Stimulated activated CD8-positive, alpha-beta memory T cell treated with anti-CD3 and anti-CD28 coated beads, Interleukin-4, amount 100 ng/mL, for 1 hour (primary cell): ENCODE measurements at places on chromosomes 12 and 14.

- DNase-seq: no peak
Measured at GRCh38 chr12:32273063-32273522, 126.3 kb upstream of the FGD4 start.

DNA sequence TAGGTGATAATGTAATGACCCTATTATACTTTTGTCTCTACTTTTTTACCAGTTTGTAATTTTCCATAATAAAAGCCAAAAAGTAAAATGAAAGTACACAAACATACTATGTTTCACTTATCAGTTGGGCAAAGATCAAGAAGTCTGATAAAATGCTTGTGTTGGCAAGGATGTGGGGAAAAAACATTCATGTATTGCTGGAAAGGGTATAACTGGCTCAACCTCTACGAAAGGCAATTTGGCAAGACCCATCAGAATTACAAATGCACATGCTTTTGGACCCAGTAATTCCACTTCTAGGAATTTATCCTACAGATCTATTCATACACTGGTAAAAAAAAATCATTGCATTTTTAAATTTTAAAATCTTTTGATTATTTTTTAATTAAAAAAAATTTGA lies 68.0 kb downstream of the SPTB start:
- DNase-seq: no peak

DNA sequence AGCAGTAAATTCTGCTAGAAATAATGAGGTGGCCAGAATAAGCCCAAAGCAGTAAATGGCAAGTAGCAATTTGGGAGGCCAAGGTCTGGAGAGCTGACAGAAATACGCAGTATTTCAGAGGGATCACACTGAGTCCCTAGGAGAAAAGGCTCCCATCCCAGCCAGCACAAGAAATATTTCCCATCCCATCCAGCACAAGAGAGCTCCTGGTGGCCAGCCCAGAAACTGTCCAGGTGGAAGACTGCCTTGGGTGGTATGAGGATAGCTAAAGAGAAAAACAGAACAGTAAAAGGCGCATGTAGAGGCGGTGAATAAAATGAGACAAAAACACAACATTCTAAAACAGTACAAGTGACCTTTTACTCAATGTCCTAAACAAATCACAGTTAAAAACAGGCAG lies 120.7 kb downstream of the HECTD4 start:
- no peak for DNase-seq

- DNase-seq: no peak
Measured at GRCh38 chr12:77723308-77723707, 107.4 kb upstream of the NAV3 start.

DNA sequence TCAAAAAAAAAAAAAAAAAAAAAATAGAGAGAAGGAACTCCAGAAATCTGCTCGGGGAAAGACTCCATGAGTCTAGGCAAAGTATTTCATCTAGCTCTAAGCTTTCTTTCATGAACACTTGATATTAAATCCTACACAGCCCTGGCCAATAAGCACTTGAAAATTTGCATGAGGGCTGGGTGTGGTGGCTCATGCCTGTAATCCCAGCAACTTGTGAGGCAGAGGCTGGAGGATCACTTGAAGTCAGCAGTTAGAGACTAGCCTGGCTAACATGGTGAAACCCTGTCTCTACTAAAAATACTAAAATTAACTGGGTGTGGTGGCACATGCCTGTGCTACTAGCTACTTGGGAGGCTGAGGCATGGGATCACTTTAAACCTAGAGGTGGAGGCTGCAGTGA lies 13.1 kb upstream of the METAP2 start:
- DNase-seq: no peak

DNA sequence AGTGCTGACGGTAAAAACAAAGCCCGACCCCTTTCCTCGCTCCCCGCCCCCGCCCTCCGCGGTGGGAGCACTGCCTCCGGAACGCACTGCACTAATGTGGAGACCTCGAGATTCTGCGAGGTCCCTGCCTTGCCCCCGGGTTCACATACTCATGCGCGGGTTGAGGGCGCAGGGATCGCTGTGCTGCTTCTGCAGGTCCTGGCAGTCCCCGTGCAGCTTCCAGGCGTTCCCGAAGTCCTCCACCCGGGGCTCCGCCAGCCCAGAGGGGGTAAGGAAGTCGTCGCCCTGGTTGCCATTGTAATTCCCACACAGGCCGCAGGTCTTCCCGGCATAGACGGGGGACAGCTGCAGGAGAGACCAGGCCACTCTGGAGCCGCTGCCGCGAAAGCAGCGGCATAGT lies 66.8 kb downstream of the VWF start:
- no peak for DNase-seq

GRCh38 chr14:54747616-54748015 lies 155.0 kb downstream of the GCH1 start:
- no peak for DNase-seq

- DNase-seq: no peak
Measured at GRCh38 chr12:111201036-111201435, 167.9 kb downstream of the PHETA1 start.

DNA sequence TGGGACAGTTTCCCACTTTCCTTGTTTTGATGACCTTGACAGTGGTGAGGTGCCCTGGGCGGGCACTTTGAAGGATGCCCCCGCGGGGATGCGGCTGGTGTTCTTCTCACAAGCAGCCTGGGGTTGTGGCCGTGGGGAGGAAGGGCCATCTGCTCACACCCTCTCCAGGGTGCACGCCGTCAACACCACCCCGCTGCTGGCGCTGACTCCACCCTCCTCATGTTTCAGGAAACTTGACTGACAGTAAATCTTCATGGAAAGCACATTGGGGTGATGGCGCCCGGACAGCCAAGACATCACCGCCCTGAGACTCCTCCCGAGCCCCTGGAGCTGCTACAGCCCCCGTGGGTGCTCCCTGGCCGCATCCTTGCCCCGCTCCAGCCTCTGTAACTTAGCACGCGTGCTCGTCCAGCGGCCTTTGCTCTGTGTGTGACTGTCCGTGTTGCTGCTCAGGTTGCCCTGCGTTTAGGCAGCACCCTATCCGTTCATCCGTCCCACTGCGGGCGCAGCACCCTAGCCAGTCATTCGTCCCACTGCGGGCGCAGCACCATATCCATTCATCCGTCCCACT lies 150.2 kb upstream of the C14orf180 start:
- DNase-seq: no peak

DNA sequence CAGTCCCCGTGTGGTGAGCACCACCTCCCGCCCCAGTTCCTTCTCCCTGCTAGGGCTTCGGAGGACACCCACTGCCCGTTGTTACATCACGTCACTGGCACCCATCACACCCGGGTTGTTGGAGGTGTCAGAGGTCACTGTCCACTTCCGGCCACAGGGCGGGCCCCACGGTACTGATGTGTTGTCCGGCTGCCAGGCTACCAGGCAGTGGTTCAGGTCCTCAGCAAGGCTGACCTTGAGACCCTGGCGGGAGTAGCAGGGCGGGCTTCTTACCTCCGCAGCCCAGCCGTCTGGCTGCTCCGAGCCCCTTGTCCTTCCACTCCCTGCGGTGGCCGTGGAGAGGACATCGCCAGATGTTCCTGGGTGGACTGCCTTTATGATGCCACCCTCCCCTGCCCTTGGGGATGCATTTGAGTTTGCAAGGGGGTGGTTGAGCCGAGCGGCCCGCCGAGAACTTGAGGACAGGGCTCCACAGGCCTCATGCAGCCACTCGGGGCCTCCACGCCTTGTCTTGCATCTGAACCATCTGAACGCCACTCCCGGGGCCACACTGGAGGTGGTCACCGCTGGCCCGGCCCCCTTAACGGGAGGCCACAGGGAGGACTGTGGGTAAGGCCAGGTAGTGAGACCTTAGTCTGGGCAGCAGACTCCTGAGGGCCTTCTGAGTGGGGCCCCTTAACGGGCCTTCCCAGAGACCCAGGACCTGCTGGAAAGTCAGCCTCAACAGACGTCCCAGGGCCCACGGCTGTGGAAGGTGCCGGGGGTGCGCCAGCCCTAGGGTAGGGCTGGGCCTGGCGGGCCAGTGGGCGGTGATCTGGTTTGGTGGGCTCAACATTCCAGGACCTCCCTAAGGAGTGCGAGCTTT lies 27.1 kb upstream of the PLD4 start:
- DNase-seq: no peak

- DNase-seq: no peak
Measured at GRCh38 chr14:102356280-102356679, 6.4 kb downstream of the CINP start.

GRCh38 chr12:122867691-122868461 lies 28.0 kb downstream of the VPS37B start:
- no peak for DNase-seq

- DNase-seq: no peak
Measured at GRCh38 chr14:80927083-80927989, 14.2 kb downstream of the CEP128 start.

- DNase-seq: no peak
Measured at GRCh38 chr12:51198568-51199365, 19.1 kb downstream of the POU6F1 start.

DNA sequence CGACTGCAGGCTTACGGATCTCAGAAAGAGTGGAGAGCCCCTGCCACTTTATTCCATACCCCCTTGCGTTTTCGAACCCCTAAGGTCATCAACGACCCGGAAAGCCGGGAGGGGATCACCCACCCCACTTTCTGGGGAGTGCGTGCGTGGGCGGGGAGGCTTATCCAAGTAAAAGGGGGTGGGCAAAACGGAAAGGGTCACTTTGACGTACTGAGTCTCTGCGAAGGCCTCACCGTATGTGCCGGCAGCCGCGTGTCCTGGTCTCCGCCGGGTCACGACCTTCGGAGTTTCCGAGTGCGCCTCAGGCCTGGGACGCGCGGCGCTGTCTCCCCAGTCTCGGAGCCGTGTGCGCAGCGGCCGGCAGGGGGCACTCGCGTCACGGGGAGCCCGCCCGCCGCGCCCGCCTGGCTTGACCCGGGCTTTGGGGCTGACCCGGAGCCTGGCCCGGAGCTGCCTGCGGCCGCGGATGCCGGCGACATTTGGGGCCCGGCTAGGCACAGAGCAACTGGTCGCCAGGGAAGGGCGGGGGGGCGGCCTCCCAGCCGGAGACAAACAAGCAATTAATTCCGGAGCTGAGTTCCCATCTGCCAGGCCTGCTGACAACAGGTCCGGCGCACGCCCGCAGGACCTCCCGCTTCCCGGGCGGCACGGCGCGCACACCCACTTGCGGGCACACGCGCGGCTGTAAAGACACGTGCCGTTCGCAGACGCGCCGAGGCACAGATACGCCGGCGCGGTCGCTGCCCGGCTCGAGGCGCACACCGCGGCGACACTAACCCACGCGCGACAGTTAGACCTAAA lies 890 bp upstream of the KIF26A start:
- peak; percentile 5 for DNase-seq

- DNase-seq: no peak
Measured at GRCh38 chr12:54941659-54942058, 42.9 kb downstream of the TESPA1 start.

GRCh38 chr14:51474854-51475253 lies 176.9 kb upstream of the FRMD6 start:
- no peak for DNase-seq

GRCh38 chr14:90091393-90091792 lies 29.6 kb downstream of the KCNK13 start:
- DNase-seq: no peak
